ENCODE measurements at places on chromosomes 7 and 10.

DNA sequence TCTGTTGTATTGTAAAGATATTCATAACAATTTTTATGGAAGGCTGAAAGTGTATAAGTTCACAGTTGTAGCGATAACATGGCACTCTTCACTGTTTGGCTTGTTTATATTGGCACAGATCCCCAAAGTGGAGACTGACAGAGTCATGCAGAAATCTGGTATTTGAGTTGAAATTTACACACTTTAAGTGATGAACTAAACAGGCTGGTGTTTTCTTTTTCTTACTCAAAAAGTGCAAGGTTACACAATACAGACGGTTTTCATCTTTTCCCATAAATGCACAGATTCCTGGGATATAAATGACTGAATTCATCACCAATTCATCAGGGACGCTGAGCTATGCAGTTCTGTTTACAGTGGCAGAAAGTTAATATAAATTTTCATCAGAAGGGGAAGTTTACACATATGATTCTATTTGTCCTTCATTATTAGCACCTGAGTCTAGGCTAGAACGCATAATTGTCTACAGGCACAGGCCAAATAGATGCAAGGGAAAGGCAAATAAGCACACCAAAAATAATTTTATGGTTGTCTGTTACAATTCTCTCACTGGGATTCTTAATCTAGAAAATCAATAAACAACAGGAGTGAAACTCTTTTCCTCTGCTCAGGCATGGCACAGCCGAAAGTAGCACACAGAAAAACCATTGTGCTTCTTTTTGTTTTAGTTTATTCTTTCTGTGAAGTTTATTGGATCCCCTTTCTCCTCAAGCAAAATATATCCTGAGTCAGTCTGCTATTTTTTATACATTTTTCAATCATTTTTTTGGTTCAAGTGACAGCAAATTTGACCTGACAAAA, 88.0 kb downstream of the FOXP2 start:
- no peak for DNase-seq

DNA sequence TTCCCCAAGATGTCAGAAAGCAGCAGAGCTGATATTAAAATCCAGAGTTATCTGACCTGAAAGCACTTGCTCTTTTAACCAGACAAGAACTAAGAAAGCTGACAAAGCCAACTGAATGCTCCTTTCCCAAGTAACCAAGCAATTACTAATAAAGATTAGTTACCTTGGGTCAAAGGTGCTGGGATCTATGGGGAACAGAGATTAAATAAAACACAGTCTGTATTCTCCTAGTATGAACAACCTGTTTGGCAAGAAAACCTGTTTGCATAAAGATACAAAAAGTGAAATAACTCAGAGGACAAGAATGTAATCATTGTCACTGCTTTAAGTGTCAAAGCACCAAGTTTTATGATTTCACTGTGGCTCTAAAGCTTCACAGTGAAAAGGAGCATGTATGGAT, 35.7 kb downstream of the ITPRID1 start:
- no peak for DNase-seq

GRCh38 chr7:116499168-116500077, at the start of gene CAV2:
Gene CAV2 (plus strand): TSS chr7:116499738. CDS start chr7:116499782, 44 bp downstream.
- no peak for DNase-seq

DNA sequence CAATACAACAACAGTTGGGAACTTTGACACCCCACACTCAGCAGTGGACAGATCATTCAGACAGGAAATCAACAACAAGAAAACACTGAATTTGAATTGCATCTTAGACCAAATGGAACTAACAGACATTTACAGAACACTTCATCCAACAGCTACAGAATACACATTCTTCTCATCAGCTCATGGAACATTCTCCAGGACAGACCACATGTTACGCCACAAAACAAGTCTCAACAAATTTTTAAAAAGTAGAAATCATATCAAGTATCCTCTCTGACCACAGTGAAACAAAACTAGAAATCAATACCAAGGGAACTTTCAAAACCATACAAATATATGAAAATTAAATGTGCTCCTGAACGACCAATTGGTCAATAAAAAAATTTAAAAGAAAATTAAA, 212.3 kb downstream of the DNAJC1 start:
- DNase-seq: no peak

DNA sequence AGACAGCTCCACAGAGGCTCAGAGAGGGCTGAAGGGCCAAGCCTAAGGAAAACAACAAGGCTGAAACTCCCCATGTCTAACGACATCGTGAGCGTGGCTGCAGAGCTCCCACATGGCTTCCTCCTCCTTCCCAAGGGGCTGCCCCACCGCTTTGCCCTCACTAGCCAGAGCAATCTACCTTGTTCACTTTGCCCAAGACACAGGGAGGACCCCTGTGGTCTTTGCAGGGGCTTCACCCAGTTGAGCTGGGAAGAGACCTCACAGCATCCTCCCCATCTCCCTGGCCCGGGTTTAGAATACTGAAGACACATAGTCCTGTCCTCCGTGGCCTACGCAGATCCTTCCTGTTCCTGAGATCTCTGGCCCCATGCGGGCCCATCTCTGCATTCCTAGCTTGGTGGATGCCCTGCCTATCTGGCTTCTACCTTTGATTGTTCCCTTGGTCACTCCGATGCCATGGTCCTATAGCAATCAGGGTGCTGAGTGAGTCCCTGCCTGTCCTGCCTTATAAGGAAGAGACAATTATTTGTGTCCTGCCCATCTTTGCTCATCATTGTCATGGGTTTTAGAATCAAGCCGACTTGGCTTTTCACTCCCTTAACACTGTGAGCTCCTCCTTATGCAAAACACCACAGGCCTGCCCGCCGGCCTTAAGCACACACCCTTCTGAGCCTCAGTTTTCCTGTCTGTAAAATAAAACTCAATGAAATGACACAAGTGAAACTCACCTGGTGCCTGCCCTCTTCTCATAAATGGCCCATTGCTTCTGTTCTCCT, 73.2 kb downstream of the PARP12 start:
- no peak for DNase-seq

- DNase-seq: peak; percentile 65
Observed at GRCh38 chr10:22133749-22134624, 83.8 kb downstream of the EBLN1 start.

DNA sequence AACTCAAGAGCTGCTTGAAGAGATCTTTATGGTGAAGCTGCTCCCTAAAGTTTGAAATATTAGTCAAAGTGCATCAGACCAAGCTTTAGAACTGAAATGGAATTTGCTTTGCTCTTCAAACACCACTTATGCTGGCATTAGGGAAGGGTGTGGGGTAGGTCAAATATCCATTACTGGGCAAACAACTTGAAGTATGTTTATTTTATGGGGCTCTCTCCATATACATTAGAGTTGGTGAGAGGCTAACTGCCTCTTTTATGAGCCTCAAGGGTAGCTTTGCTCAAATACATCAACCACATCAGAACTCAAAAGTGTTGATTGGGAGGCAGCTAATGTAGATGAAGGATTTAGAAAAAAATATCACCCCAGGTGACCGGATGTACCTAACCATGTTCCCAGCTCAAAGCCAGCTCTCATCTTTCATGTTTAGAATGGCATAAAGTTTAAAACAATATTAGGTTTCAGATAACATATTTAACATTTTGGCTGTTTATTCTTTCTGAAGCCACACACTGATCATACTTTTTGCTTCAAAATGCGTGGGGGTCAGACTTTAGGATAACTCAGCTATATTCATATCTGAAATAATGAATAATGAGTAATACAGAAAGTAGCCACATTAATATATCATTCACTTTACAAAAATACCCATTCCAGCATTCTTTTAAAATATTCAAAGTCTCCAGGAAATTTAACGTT, 318.6 kb downstream of the PTEN start:
- no peak for DNase-seq
